Fibroblast of skin of abdomen (primary cell): ENCODE measurements at places on chromosomes 12 and 14.

- peak; percentile 60 for DNase-seq
Observed at GRCh38 chr12:67592228-67593011, 56.1 kb upstream of the DYRK2 start.

DNA sequence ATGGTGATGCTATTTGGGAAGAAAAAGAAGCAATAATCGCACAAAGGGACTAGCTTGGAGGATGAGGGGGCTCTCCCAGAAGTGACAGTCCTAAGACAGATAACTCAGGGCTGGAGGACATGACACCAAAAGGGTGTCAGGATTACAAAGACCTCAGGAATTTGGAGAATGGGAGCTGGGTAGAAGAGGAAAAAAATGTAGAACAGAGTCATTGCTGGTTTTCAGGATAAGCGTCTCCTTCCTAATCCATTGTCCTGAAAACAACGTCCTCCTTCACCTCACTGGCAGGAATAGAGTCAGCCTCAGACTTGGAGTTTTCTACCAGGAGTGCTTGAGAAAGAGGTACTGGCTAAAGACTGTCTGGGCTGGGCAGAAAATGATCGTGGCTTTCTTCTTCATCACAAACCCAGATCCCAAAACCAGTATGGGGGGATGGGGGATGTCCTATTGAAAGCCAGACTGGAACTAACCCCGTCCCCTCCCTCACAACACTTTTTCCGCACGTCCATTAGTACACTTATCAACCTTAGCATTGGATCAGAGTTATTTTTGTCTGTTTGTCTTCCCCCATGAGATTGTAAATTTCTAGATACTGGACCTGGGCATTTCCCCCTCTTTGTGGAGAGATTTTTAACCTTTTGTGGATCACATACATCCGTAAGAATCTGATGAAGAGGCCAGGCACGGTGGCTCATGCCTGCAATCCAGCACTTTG is 14.3 kb downstream of the B4GALNT3 start:
- peak; percentile 28 for DNase-seq

DNA sequence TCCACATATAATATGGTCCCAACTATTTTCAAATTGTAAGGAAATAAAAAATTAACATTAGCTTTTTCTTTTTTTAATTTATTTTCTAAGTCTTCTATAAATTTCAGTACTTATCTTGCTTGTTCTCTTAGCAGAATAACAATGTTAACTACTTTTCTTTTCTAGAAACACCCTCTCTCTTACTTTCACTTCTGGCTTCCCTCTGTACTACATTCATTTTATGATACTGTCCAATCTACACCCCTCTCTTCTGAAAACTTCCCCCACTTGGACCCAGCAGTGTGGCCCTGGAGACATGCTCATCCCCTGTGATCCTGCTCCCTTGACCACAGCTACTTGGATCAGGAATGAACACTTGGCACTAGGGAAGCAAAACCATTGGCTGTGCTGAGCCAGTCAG is 15.7 kb downstream of the SGPP1 start:
- no peak for DNase-seq

DNA sequence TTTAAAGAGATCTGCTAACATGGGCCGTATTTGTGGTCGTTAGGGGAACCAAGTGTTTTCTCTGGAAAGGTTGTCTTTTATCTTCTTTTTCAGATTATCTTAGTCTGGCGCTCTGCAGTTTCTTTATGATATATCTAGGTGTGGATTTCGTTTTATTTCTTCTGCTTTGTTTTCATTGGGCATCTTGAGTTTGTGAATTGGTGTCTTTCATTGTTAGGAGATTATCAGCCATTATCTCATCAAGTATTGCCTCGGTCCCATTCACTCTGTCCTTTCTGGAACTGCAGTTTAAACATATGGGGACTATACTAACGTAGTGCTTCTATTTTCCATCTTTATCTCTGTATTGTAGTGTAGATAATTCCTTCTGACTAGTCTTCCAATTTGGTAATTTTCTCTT is 60.4 kb downstream of the BICDL1 start:
- no peak for DNase-seq

GRCh38 chr14:78073028-78073427 is 97.1 kb upstream of the NRXN3 start:
- no peak for DNase-seq

DNA sequence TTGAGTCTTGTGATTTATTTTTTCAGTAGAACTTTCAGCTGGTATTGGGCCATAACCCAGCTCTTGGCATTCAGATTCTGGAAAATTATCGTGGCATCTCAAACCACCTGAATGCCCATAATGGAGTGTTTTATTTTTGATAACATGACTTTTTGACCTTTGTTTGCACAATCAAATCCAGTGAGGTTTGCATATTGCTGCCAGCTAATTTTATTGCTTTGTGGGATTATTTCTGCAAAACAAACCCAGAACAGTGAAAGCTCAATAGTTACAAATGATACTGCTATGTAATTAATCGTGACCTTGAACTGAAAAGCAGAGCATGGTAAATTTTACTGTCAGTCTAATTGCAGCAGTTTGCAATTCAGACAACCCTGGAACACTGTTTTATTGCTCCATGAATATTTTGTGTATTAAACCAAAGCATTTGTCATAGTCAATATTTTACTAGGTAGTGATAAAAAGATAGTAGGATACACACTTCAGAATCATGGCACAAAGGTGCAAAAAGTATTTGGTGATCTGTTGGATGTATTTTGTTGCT is 255.2 kb upstream of the NAV3 start:
- DNase-seq, result no peak

GRCh38 chr12:10363658-10363913 is 26.3 kb downstream of the KLRK1 start:
- DNase-seq, result peak; percentile 4
